ENCODE measurements at places on chromosomes 2 and 18. TPM values are rescaled to one million over a fixed set of nuclear protein-coding genes. Genes with fewer than 3 reads are reported as not detected.
A peak's percentile ranks its signal among the peaks of the same experiment; 100 is the strongest.

DNA sequence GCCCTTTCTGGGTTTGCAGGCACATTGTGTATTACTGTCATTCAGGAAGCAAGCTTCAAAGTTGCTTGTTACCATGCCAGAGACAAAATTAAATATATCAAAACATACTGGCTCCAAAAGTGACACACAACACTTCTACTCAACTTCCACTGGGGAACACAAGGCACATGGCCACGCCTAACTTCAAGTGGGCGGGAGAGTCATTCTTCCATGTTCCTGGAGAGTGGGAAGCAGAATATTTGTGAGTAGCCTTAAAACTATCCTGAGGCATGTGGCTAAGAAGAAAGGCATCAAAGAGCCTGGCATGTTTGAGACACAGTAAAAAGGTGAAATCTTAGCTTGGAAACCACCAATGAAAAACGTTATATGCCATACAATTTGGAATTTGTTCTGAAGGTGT, 90.5 kb upstream of the TACR1 start:
- DNase-seq = no peak
- H3K27me3 ChIP-seq = no peaks in the 10 kb centered on the region
- H3K27ac ChIP-seq = no peak overlapping the region
- H3K4me3 ChIP-seq = no peak overlapping the region

- no peak for DNase-seq
- H3K27ac ChIP-seq = no peak overlapping the region
- H3K27me3 ChIP-seq = no peaks in the 10 kb centered on the region
- H3K4me1 ChIP-seq = peaks cover 10% of the 10 kb centered on the region
- no peaks in the 10 kb centered on the region for H3K36me3 ChIP-seq
Observed at GRCh38 chr18:75160364-75160763, 48.6 kb downstream of the PTGR3 start.

GRCh38 chr2:224793946-224794345, 77.8 kb upstream of the CCDC195 start:
- no peaks in the 10 kb centered on the region for H3K27me3 ChIP-seq
- no peak for DNase-seq
- H3K4me3 ChIP-seq = no peak overlapping the region
- H3K36me3 ChIP-seq = peaks cover 62% of the 10 kb centered on the region
- no peak overlapping the region for H3K27ac ChIP-seq

- H3K4me3 ChIP-seq = no peak overlapping the region
- H3K27ac ChIP-seq = no peak overlapping the region
- no peak for DNase-seq
- H3K27me3 ChIP-seq = 0 out of 2 replicates have a peak, but pooled peaks cover 8% of the 10 kb centered on the region
Observed at GRCh38 chr2:156800781-156801361, 364.7 kb downstream of the GPD2 start.

DNA sequence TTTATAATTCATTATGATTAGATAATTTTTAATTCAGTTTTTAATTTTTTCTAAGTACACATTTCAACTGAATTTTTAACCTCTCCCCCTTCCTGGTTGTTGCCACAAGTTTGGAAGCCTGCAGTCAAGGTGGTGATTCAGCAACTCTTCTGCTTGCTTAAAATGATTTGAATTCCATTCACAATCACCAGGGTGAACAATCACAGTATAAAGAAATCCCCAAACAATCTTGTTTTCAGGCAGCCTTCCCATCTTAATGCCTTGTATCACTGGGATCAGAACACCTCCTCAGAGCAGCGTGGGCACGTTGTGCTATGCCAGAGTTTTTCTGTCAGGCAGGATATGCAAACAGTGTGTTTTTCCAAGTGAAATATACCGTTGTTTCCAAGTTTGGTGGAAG, 46.7 kb upstream of the BARD1 start:
- H3K4me1 ChIP-seq = no peaks in the 10 kb centered on the region
- no peak overlapping the region for H3K4me3 ChIP-seq
- no peak for DNase-seq
- H3K27ac ChIP-seq = no peak overlapping the region
- H3K27me3 ChIP-seq = no peaks in the 10 kb centered on the region
- no peaks in the 10 kb centered on the region for H3K36me3 ChIP-seq

DNA sequence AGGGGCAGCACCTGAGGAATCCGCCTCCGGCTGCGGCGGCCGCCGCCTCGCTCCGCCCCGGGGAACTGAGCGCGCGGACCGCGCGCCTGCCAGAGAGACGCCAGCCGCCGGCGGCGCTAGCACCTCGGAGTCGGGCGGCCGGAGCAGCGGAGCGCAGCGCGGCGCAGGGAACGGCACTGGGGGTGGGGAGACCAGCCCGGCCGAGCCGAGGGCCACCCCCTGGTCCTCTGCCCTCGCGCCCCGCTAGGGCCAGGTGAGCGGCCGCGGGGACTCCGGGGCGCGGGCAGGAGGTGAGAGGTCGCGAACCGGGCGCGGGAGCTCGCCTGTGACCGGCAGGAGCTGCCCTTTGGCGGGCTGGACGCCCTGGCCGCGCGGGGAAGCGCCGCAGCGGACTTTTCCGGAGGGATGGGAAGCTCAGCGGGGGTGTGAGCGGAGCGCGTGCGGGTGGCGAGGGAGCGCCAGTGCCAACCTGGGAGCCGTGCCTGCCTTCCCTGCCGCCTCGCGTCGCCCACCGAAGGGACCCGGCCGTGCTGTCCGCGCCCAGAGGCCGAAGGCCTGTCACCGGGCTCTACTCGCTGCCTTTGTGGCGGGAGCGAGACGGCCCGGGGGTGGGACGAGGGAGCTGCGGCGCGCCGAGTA, at the start of gene GREB1L:
TSS of gene GREB1L (plus strand) at position 92 of the 639 bp plus-strand sequence. CDS start 141,287 bp downstream, outside the sequence.
- H3K27ac ChIP-seq = no peak within 1 kb of the TSS
- peaks cover 52% of the 10 kb centered on the region for H3K27me3 ChIP-seq
- H3K4me3 ChIP-seq = peak within 1 kb of the TSS; percentile 50
- peak; percentile 49 for DNase-seq
- H3K36me3 ChIP-seq = no peaks in the 10 kb centered on the region

GRCh38 chr2:104673225-104673624, 180.7 kb upstream of the POU3F3 start:
- no peaks in the 10 kb centered on the region for H3K27me3 ChIP-seq
- no peak for DNase-seq
- no peaks in the 10 kb centered on the region for H3K36me3 ChIP-seq
- no peaks in the 10 kb centered on the region for H3K4me1 ChIP-seq

DNA sequence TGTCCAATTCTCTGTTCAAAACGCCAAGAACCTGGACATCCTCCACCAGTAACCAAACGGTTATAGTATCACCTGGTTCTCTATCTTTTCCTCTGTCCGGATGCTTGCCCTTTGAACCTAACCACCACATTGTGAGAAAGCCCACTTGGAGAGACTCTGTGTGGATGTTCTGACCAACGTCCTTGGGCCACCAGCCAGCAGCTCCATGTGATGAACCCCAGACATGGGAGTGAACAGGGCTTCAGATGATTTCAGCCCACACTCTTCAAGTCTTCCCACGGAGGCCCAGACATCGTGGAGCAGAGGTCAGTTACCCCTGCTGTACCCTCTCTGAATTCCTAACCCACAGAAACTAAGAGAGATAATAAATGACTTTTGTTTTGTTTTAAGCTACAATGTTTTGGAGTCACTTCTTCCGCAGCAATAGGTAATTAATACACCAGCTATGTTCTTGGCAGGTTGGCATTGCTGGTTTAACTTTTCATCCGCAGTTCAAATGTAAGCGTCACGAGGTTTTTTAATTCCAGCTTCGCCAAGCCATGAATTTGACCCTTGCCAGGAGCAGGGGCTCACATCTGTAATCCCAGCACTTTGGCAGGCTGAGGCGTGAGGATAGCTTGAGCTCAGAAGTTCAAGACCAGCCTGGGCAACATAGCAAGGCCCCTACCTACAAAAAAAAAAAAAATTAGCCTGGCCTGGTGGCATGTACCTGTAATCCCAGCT, 36.1 kb upstream of the ZNF532 start:
- H3K36me3 ChIP-seq = no peaks in the 10 kb centered on the region
- no peaks in the 10 kb centered on the region for H3K27me3 ChIP-seq
- DNase-seq = no peak
- no peak overlapping the region for H3K27ac ChIP-seq

- DNase-seq = no peak
- no peaks in the 10 kb centered on the region for H3K27me3 ChIP-seq
- H3K4me3 ChIP-seq = no peak overlapping the region
- H3K4me1 ChIP-seq = peaks cover 8% of the 10 kb centered on the region
Observed at GRCh38 chr2:201403880-201404279, 46.7 kb upstream of the FLACC1 start.

The STK16 gene
- total RNA-seq = 18.6 TPM

The CCDC68 gene
- total RNA-seq = not detected

The SERPINB4 gene
- 0.26 TPM for total RNA-seq

The CXCR4 gene
- total RNA-seq = 0.22 TPM

The IL36B gene
- not detected for total RNA-seq

Data from SJSA1 (cell line).